ENCODE measurements at places on chromosomes 16 and 17.
A peak's percentile ranks its signal among the peaks of the same experiment; 100 is the strongest.

GRCh38 chr17:68468334-68468733 lies 11.0 kb upstream of the WIPI1 start:
- no peak for DNase-seq

DNA sequence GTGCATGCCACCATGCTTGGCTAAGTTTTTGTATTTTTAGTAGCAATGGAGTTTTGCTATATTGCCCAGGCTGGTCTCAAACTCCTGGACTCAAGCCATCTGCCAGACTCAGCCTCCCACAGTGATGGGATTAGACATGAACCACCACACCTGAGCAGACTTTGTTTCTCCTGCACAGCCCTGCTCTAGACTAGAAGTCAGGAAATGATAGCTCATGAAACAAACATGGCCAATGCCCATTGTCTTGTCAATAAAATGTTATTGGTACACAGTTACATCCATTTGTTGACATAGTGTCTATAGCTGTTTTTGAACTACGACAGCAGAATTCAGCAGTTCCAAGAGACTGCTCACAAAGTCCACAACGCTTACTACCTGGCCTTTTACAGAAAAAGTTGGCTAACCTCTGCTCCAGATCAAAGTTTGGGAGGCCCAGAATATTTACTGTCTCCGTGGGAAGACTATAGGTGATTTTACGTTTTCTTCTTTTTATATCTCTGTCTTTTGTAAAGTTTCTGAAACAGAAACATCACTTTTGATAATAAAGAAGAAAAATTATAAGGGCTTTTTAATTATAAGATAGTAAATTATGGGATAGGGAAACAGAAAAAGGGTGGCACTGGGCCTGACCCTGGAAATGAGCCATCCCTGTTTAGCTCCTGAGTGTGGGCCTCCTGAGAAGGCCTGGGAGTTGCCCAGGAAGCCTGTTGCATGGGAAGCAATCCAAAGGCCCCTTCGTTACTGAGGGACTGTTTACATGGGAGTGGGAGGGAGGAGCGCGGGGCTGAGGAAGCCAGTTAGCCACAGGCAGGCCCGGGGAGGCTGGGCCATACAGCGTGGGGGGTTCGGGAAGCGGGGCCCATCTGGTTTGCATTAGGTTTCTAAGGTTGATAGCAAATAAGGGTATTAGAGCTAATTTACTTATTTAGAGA lies 201.5 kb downstream of the IRF8 start:
- no peak for DNase-seq

- no peak for DNase-seq
Measured at GRCh38 chr16:78163772-78164670, 64.6 kb downstream of the WWOX start.

GRCh38 chr17:65998675-65999074 lies 193.3 kb downstream of the CEP112 start:
- DNase-seq, result no peak

DNA sequence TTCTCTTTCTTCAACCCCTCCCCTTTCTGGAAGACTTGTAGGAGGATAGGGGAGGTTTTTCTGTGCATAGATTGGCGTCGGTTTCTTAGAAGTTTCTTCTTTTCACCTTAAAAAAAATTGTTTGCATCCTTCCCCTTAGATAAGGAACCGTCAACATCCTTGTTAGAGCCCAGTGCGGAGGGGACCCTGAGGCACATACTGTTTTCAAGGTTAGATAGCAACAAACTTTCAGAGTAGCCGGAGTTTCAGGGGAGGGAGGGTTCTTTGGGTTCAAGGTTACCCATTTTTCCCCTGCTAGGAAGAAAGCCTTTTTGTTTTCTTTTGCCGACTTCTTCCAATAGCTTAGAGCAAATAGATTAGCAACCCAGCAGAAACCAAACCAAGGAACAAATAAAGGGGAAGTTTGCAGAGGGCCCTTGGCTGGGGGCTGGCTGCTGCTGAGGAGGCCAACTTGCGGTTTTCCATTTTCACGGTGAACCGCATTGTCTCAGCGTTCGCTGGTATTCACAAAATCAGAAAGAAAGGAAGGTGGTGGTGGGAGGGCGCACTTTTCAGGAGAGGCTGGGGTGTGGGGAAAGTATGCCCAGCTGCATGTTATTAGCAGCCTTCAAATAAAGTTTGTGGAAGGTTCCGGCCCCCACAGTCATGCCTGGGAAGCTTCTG lies 28.8 kb downstream of the MSI2 start:
- DNase-seq, result peak; percentile 6

- DNase-seq, result no peak
Measured at GRCh38 chr17:56930739-56931337, 17.0 kb upstream of the TRIM25 start.

- no peak for DNase-seq
Measured at GRCh38 chr17:67080804-67081203, 36.5 kb downstream of the CACNG1 start.

DNA sequence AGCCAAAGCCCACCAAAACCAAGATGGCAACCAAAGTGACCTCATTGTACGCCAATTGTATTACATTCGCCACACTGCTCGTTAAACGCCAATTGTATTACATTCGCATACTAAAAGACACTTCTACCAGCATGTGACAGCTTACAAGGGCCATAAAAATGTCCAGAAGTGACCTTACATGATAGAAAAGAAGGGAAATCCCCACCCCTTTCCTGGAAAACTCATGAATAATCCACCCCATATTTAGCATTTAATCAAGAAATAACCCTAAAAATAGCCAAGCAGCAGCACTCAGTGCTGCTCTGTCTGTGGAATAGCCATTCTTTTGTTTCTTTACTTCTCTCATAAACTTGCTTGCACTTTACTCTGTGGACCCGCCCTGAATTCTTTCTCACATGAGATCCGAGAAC lies 25.7 kb downstream of the PSMD7 start:
- DNase-seq, result no peak

GRCh38 chr16:73230651-73231050 lies 182.7 kb upstream of the ZFHX3 start:
- no peak for DNase-seq

DNA sequence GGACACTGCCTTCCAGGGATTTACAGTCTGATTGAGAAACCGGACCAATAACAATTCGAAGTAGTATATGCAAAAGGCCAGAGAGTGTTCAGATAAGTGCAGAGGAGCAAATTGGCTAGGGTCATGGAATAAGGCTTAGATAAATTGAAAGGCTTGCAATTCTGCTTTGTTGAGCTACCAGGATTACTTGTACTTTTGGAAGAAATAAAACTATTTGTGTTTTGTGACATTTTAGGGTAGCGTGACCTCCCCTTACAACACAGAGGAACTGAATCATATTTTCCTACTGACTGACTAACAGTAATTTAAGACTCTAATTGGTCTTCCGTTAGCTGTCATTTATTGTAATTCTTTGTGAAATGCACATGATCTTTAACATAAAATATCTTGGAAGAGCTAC lies 104.7 kb downstream of the PITPNC1 start:
- no peak for DNase-seq

DNA sequence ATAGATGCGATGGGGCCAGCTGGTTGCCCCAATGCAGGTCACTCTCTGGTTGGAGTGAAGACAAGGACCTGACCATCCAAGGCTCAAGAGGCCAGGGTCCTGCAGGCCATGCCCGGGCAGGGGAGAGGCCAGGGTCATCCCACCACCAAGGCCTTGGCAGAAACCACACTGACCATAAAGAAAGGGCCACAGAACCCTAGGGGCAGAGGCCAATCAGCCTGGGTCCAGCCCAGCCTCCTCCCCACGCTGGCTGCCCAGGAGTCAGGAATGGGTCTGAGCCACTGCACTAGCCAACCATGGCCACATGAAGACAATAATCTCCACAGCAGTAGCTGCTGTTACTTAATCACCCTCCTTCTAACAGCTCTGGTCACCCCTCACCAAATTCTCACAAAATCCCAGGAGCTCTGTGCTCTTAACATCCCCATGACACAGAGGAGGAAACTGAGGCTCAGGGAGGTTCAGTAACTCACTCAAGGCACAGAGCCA lies 10.2 kb upstream of the BCAR1 start:
- no peak for DNase-seq

GRCh38 chr16:75929046-75929445 lies 202.8 kb upstream of the CPHXL start:
- no peak for DNase-seq

GRCh38 chr17:60036796-60037677 lies 41.7 kb downstream of the HEATR6 start:
- peak; percentile 80 for DNase-seq

DNA sequence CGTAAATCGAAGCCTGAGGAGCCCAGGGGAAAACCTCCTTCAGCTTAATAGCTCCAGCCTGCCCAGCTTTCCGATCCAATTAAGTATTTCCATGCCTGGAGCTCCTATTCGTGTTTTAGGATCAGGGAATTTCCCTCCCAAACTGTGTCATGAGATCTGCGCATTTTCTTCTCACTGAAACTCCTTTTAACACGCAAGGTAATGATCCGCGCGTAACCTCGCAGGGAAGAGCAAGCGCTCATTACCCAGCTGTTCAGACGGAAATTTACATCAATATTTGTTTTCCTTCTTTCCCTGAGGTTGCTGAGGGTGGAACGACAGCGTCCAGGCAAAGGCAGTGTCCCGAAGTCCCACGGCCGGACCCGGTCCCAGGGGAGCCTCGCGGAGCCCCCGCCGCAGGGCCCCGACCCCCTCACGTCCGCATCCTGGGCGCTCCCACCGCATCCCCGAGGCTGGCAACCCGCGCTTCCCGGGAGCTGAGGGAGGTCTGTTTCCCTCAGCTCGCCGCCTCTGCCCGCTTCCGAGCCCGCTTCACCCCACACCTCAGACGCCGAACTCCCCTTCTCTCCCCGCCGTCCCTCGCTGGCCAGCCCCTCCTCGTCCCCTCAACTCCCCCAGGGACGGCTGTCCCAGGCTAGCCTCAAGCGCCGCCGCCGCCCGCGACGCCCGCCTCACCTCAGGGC lies 415 bp downstream of the ABCA5 start:
- no peak for DNase-seq

DNA sequence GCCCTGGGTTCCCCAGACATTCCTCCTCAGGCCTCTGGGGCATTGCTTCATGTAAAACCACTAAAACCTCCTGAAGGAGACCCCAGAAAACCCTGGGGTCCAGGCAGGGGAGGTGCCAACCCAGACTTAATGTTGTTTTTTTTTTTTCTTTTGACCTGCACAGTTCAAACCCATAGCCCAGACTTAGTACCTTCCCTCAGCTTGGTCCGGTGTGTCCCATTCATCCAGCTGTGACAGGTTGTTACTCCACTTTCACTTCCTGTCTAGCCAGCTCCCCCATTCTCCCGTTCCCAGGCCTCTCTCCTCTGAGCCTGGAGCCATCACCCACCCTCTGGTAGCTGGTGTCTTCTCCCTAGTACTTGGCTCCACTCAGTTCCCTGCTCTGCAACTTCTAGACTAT lies 4.8 kb downstream of the CDR2L start:
- DNase-seq, result no peak

All from T-helper 2 cell (primary cell).